T-helper 9 cell (primary cell): ENCODE measurements at places on chromosomes 3 and 15.

DNA sequence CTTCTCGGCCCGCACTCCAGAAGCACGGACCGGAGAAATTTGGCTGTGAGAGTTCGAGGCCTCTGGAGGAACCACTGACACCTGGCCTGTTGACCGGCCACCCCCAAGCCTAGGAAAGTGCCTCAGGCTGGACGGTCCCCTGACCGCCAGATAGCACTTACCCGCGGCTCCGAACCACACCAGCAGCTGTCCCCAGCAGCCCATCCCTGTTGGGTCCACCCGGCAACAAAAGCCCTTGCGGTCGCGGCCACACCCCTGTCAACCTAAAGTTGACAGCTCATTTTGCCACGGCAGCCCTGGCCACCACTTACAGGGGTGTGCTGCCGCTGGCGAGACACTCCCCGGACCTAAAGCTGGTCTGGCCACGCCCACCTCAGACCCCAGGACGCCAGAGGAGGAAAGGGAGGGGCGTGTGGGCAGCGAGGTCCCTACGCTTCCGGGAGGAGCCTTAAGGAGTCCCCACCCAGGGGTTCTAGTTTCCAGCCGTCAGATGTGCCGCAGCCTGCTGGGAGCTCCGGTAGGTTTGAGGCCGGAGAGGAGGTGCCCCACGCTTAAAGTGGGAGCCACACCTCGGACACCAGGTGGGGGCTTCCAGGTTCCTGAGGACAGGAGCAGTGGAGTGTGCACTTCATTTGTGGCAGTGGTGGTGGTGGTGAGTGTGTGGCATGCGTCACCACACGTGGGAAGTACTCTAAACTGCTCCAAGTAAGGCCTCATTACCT is at the start of gene LTK:
TSS of gene LTK (minus strand) at position 322 of the 722 bp plus-strand sequence. CDS start at position 204, 118 bp downstream.
- peak; percentile 12 for DNase-seq

- no peak for DNase-seq
Observed at GRCh38 chr3:142975316-142975995, 12.0 kb upstream of the PAQR9 start.

GRCh38 chr15:57122080-57122840 is 203.8 kb downstream of the TCF12 start:
- DNase-seq, result no peak

- no peak for DNase-seq
Observed at GRCh38 chr15:78654272-78654671, 13.3 kb upstream of the CHRNB4 start.

GRCh38 chr3:150097588-150097890 is 126.8 kb upstream of the PFN2 start:
- no peak for DNase-seq

DNA sequence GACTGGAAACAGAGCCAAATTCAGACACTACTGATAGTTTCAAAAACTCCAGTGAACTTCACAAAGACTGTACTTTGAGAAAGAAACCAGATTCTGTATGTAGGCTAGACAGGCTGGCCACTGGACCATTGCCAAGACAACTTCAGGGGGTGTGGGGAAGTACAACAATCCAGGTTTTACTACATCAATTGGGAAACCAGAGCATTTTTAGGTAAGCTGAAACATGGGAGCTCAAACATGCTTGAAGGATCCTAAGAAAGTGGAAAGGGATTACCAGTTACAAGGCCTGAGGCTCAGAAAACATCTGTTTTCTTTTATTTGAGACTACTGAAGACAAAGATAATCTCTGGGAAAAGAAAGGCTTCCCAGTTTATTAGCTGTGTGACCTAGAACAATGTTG is 26.9 kb upstream of the ZNF280D start:
- no peak for DNase-seq

DNA sequence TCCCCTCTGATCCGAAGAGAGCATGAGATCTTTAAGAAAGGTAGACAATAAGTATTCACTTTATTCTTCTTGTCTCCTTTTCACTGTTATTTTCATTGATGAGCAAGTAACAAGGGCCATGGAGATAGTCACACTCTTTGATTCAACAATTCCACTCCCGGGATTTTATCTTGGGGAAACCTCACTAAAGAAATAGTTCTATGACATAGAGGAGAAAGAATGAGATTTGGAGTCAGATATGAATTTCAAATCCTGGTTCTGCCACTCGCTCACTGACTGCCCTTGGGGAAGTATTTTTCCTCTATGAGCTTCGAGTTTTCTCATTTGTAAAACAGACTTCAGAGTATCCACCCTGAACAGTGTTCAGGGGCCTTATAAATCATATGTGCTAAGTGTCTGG is 514.6 kb downstream of the NLGN1 start:
- no peak for DNase-seq

- no peak for DNase-seq
Observed at GRCh38 chr15:31782951-31783350, 247.4 kb upstream of the CHRNA7 start.

- DNase-seq, result no peak
Observed at GRCh38 chr3:100577382-100578008, 31.9 kb upstream of the ADGRG7 start.

- DNase-seq, result peak; percentile 65
Observed at GRCh38 chr3:14508966-14509795, 31.0 kb downstream of the GRIP2 start.

- no peak for DNase-seq
Observed at GRCh38 chr3:73503781-73504180, 121.0 kb downstream of the PDZRN3 start.

DNA sequence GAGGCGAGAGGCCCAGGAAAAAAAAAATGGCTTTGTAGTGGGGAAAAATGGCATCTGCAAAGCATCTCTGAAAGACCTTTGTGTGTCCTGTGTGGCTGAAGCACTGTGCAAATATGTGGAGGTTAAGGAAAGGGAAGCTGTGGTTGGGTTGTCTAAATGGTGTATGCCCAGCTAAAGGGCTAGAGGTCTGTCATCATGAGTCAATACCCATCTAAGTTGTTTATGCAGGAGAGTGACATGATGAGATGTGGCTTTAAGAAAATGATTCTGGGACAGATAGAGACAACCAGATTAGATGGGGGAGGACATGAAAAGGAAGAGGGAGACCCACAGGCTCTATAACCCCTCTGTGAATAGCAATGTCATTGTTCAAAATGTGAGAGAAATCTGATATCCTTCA is 280.7 kb downstream of the MFSD1 start:
- DNase-seq, result no peak

DNA sequence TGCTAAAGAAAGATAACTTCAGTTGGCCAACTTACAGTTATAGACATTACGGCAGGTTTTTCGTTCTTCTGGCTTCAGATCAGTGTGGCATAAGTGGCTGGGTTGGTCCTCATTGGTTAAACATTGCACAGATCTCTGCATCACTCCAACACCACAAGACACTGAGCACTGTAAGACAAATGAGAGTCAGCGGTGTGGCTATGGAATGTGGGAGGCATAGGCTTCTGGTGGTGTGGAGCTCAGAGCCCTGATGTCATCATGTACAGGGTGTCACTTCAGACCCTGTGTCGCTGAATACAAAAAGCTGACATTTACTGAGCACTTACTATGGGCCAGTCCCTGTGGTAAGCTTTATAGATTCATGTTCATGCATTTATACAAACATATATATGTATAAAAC is 146.0 kb downstream of the ADAMTS9 start:
- no peak for DNase-seq

DNA sequence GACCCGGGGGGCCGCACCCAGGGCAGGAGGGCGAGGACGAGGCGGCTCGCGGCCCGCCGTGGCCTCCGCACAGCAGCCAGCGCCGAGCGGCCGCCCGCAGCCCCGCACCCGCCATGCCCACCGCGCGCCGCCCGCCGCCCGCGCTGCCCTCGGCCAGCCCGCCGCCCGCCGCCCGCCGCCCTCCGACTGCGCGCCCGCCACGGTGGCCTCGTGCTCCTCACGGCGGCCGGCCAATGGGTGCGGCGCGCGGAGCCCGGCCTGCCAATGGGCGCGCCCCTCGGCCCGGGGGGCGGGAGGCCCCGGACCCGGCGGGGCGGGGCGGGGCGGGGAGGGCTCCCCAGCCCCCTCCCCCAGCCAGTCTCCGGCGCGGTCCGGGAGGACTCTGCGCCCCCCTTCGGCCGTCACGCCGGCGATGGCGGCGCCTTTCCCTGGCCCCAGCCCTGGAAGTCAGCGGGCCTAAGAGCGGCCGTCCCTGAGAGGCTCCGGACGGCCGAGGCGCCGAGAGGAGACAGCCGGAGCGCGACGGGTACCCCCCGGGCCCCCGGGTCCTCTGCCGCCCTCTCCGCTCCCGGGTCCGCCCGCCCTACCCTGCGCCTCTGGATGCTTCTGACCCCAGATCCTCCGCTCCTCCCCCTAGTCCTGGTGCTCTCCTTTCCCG is at the start of gene NT5DC2:
TSS of gene NT5DC2 (minus strand) at position 235 of the 658 bp plus-strand sequence. CDS start at position 115, 120 bp downstream.
- peak; percentile 49 for DNase-seq

DNA sequence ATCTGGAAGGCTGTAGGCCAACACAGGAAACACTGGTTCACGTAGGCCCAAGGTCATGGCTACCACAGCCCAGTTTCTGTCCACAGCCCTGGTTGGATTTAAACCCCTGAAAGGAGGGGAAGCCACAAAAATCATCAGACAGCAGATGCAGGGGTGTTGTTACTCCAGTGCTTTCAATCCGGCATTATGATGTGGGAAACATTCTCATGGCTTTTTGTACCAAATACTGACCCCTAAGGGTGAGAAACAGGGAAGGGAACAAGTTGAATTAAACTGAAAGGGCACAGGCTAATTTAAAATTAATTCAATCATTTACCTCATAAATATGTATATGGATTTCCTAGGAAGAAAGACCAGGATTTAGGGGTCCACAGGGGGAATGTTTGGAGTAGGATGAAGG is 375.6 kb downstream of the CTNNB1 start:
- DNase-seq, result no peak

DNA sequence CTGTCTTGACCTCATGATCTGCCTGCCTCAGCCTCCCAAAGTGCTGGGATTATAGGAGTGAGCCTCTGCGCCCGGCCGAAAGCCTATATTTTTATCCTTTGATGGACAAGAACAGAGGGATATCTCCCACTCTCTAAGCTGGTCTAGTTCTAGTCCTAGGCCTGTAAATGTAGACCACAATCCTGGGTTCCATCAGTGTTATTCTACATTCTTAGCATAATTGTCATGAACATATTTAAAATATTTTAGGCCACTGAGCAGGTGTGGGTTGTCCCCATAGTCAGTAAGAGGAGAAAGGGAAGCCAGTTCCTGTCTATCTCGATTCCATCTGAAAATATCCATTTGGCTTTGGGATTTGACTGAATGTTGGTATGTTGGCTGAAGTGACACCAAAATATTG is 118.1 kb downstream of the EBLN2 start:
- no peak for DNase-seq

GRCh38 chr15:93476491-93477177 is 387.6 kb upstream of the RGMA start:
- no peak for DNase-seq

GRCh38 chr3:29590012-29590411 is 309.1 kb downstream of the RBMS3 start:
- no peak for DNase-seq

DNA sequence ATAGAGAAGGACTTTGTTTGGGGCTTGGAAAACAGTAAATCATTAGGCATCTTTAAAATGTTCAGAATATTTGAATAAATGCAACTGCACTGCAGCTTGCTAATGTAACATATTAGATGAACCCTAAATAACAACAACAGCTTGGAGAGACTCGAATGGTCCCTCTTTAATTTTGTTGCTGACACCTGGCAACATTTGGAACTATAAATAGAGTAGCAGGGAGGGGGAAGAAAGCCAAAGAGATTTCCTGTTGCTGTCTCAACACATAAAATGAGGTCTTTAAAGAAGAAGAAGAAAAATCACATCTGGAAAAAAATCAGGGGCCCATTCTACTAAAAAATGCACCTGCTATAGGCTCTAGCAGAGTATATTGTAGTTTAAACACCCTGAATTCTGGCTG is 49.9 kb upstream of the DPPA4 start:
- no peak for DNase-seq

GRCh38 chr3:159149633-159150032 is 347.8 kb downstream of the MFSD1 start:
- no peak for DNase-seq

DNA sequence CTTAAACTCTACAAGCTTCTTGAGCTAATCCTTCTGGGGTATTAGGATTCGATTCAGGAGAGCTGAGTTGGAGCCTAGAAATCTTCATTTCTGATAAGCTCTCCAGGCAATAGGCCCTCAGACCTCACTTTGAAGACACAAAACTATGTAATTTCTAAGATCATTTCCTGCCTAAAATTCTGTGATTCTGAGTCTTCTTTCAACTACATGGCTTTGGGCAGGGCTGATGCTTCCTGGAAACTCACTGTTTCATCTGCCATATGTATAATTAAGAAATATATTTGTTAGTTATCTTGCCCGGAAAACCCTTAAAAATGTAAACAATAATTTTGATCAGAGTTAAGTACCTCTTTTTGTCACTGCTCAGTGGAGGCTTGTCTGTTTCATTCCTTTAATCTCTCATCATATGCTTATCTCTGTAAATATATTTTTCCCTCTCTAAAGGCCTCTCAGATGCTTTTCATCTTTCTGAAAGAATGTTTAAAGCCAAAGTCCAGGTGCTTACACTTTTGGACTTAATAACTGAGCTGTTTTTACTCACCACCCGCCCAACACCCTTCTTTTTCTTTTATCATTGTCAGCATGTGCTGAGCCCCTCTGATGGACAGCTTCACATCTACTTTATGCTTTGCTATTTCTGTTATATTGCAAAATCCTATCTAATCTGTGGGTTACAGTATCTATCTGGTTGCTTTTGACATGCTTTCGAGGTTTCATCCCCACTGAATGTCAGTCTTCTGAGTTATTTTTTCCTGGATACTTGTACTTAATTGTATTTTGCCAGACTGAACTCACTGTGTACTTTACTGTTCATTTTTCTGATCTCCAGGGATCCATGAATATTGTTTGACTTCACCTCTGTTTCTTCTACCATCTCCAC is 38.2 kb downstream of the FILIP1L start:
- DNase-seq, result no peak

DNA sequence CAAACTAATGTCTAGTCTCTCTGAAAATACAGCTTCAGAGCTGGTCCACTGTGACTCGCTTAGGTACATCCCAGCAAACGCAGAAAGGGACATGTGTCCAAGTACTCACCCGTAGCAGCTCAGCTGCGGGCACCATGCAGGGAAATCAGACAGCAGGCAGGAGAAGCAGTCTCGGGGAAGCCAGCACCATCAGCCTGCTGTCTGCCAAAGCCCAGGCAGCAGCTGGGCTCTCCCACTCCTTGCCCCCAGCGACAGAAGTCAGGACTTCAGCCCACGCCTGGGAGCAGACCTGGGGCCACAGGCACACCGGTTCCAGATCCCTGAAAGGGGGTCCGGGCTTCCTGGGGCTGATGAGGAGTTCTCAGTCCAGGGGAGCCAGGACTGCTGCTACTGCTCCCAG is 34.9 kb downstream of the SEMA5B start:
- no peak for DNase-seq

DNA sequence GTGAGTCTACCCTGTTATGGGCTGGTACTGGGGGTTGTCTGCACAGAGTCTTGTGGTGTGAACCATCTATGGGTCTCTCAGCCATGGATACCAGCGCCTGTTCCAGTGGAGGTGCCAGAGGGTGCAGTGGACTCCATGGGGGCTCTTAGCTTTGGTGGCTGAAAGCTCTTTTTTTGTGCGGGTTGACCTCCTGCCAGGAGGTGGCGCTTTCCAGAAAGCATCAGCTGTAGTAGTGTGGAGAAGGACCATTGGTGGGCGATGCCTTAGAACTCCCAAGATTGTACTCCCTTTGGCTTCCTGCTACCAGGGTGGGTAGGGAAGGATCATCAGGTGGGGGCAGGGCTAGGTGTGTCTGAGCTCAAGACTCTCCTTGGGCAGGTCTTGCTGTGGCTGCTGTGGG is 602.6 kb downstream of the RSL24D1 start:
- DNase-seq, result no peak
